IMR-90 (cell line): ENCODE measurements at places on chromosomes 11 and 22. TPM values are rescaled to one million over a fixed set of nuclear protein-coding genes. Genes with fewer than 3 reads are reported as not detected.

GRCh38 chr11:75597636-75598035 lies 35.6 kb downstream of the SERPINH1 start:
- no peak for DNase-seq

The ACTN3 gene
- total RNA-seq, result under 0.01 TPM in 2 replicates

- no peak for DNase-seq
These were observed 84.7 kb upstream of the SCUBE2 start for GRCh38 chr11:9176136-9176535.

DNA sequence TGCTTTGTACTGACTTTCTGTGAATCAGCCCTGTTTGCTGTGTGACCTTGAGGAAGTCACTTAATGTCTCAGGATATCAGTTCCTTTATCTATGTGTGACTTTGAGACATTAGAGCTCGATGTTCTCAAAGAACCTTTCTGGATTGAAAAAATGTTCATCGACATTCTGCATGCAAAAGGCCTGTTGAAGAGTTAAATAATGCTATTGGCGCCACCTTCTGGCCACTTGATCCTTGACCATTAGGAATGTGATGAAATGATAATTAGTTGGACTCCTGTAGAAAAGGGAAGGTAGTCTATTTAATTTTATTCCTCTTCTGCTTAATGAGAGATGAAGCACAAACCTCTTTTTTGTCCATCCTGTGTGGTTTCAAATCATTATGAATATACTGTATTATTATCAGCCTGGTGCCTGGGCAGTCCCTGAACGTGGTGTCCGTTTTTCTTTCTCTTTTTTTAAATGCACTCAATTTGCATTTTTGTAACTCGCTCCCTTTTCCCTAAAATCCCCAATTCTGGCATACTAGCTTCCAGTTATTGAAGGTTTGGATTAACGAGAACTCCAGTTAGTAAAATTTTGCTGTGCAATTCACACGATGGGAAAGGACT lies 20.7 kb downstream of the ELF5 start:
- DNase-seq, result peak; percentile 51

DNA sequence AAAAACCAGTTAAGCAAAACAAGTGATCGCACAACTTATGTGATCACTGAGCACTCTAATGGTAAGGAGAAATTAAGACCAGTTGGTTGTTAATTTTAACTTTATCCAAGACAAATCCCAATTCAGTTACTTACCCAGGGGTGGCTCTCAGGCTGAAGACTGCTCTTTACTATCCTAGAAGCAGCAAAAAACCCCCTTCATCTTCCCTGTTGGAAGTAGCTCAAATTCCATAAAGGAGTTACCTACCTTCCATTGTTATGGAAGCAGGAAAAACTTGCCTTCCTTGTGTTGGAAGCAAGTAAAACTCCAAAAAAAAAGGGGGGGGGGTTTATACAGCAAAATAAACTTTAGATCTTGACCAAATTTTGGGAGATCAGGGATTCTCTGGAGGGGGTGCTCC lies 5.2 kb upstream of the MRPL16 start:
- no peak for DNase-seq

GRCh38 chr11:45805305-45806071 lies 539 bp downstream of the SLC35C1 start:
- DNase-seq, result peak; percentile 78

GRCh38 chr11:70581991-70582885 lies 183.9 kb downstream of the CTTN start:
- no peak for DNase-seq

The GRIA4 gene
- 0.36 and 0.56 TPM in 2 replicates for total RNA-seq

The DBX1 gene
- total RNA-seq, result not detected in 2 replicates

DNA sequence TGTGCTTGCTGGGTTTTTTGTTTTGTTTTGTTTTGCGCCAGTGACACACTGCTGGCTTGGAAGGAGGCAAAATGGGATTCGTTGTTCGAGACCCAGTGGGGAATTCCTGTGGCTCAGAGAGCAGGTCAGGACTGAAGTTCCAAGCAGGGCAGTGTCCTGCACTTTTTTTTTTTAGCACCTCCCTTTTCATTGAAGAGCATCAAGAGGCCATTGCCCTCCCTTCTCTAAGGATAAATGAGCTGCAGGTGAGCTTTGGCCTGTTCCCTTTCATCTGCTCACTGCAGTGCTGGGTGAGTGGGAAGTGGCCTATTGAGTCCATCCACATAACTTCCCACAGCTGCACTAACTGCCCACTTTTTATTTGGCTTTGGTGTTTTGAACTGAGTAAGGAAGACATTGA lies 87.8 kb downstream of the ARHGAP42 start:
- no peak for DNase-seq

DNA sequence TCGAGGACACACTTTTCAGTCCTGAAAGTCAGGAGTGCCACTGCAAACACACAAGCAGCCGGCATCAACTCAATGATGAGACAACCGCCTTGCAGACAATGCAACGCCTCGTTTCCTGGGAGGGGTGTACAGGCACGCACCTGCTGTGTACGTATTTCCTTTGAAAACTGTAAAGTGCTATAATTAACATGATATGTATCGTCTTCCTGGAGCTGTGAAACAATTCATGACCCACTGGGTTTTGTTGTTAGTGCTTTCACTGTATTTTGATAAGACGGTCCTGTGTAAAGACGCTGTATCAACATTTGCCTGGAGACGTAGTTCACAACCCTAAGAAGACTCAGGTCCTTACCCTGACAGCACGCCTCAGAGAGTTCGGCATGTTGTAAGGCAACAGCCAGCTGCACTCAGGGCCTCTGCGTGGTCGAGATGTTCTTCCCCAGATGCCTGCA lies 105.7 kb upstream of the ANO1 start:
- DNase-seq, result no peak

The LRP4 gene
- total RNA-seq, result 3.9 and 4.1 TPM in 2 replicates

DNA sequence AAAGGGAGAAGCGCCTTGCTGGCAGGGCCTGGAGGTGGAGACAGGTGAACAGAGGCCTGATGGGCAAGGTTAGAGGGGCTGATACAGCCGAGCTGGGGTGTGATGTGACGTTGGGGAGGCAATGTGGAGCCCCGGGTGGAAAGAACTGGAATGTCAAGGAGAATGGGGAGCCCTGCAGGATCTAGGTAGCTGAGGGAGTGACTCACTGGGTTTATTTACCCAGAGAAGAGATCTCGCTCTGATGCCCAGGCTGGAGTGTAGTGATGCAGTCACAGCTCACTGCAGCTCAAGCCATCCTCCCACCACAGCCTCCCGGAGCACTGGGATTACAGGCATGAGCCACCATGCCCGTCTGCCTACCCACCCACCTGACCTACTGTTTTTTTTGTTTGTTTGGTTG lies 1.9 kb upstream of the CYB5R3 start:
- DNase-seq, result peak; percentile 69

DNA sequence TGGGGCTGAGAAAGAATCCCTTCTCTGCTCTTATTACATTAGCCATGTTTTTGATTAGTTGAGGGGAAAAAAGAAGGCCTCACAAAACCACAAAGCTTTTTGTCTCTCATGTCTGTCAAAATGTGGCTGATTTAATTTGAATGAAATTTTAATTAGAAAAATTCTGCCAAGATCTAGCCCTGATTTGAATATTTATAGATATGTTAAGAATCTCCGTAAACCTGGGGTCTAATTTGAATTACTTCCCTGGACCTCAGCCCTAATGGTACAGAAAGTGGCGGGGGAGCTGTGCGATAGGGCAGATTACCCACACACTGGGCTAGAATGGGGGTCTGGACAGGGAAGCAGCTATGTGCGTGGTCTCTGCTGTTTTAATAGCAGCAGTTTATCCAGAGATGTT lies 141.3 kb upstream of the TTC12 start:
- no peak for DNase-seq

- no peak for DNase-seq
These were observed 31.9 kb upstream of the UPB1 start for GRCh38 chr22:24463071-24463760.

GRCh38 chr22:44424867-44425693 lies 73.0 kb downstream of the RTL6 start:
- DNase-seq, result peak; percentile 38

DNA sequence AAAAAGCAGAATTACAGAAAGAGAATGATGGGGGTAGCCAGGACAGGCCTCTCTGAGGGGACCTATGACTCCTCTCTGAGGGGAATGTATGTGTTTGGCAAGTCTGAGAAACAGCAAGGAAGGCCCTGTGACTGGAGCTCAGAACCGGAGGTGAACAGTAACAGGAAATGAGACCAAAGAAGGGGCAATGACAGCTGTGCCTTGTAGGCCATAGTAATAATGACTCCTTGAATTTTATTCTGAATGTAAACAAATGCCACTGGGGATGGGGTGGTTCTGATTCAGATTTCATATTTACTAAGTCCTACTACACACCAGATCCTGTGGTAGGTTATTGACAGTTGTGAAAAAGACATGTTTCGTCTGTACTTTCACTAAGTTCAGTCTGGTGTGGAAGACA lies 52.8 kb upstream of the APOA1 start:
- DNase-seq, result peak; percentile 60

DNA sequence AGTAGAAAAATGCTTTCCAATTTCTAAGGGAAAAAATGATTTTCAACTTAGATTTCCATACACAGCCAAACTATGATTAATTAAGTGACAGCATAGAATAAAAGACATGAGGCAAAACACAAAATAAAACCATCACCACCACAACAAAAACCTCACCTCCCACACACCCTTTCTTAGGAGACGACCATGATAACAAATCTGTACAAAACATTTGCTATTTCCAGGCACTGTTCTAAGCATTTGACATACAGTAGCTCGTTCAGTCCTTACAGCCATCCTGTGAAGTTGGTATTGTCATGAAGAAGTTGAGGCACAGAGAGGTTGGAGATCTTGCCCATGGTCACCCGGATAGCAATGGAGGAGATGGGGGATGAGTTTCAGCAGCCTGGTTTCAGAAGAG lies 8.7 kb downstream of the SPI1 start:
- DNase-seq, result no peak

- no peak for DNase-seq
These were observed 13.8 kb upstream of the PIM3 start for GRCh38 chr22:49946612-49947295.

DNA sequence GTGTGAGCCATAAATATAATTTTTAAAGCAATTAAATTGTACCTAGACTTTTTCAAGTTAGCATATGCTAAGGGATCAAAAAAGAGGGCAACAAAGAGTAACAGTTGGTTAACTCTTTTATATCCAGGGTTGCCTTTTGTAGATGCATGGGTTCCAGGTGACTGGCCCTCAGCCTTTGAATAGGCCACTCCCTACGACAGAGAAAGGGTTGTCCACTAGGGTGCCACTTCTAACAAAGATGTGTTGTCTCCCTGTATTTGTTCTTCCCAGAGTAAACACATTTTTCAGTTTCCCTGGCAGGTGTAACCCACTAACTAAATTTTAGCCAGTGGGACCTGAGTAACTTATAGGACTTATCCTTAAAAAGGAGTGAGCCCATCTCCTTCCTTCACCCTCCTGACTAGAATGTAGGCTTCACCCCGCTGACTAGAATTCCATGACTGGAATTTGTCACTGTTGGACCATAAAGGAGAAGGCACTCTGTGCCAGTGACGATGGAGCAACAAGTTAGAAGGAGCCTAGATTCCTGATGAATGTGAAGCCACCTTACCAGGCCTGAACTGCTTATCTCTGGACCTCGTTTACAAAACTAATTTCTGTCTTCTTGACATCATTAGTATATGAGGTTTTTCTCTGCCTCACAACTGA lies 16.6 kb downstream of the TUG1 start:
- no peak for DNase-seq

- peak; percentile 56 for DNase-seq
These were observed 3.5 kb downstream of the SIK3 start for GRCh38 chr11:117094776-117095175.

GRCh38 chr11:72232260-72233055 lies 7.9 kb downstream of the INPPL1 start:
- DNase-seq, result no peak

DNA sequence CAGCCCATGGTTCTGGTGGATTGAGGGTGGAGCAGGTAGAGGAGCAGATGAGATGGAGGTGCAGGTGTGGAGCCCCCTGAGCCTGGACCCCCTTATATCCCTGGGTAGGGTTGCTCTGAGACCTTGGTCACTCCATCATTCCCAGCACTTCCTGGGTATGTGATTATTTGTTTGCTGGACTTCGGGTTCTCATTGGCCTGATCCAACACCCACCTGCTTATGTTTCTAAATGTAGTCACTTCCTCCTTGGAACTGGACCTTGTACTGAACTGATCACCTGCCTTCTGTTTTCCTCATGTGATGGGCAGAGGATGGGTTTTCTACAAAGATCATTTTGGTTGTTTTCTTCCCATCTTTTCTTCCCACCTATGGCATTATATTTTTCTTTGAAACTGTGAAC lies at the start of gene KRTAP5-4:
TSS of gene KRTAP5-4 (minus strand) at position 53 of the 400 bp plus-strand sequence. CDS start at position 8, 45 bp downstream.
- DNase-seq, result no peak

DNA sequence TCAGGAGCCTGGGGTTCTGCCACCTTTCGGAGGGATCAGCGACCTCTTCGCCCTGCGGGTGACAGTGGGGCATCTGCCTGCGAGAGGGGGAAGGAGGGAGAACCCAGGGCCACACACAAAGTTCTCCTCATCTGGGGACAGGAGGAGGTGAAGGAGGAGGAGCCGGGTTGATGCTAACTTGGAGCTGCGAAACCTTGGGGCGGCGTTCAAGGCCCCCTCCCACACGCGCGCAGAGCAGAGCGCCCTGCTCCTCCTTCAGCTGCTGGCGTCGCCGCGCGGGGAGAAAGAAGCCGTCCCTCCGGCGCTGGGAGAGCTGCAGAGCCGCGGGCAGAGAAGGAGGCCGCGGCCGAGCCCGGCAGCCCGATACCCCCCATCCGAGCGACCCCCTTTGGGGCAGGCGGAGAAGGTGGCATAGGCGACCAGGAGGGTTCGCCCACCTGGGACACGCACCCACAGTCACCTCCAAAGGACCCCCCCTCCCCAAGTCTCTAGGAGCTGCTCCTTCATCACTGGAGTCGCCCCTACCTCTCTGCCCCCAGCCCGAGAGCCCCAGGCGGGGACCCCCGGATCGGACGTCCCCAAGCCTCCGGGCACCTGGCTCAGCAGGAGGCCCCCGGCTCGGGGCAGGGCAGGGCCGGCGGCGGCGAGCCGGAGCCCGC lies at the start of gene RASD2:
TSS of gene RASD2 (plus strand) at position 237 of the 659 bp plus-strand sequence. CDS start 5,979 bp downstream, outside the sequence.
- peak; percentile 19 for DNase-seq

GRCh38 chr11:93143186-93143585 lies 54.6 kb downstream of the SLC36A4 start:
- peak; percentile 76 for DNase-seq

DNA sequence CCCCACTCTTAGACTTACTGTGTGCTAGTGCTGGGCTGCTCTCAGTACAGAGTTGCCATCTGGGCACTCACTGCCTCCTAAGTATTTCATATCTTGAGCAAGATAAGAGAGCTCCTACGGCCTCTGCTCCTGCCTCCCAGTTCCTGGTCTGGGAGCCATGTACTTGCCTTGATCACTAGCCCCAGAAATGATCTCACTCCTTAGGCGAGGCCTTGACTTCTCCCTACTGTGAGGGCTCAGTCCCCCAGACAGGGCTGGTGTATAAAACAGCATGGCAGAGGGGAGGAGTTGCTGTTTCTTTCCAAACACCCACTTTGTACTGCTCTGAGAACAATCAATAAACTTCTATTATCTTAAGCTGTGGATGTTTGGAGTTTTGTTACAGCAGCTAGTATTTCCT lies 47.4 kb upstream of the TP53I11 start:
- DNase-seq, result no peak

The RBMXL2 gene
- total RNA-seq, result not detected in 2 replicates

DNA sequence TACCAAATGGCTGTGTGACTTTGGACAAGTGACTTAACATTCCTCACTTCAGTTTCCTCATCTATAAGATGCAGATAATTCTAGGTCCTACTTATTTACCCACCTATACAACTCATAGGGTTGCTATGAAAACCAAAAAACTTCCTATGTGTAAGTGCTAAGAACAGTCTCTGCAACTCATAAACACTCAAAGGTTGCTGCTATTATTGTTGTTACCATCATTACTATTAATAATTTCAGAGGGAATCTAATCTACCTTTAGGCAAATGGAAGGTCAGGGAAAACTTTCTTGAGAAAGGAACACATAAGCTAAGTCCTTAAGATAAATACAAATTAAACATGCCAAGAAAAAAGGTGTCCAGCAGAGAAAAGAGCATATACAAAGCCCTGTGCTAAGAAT lies 40.5 kb downstream of the SIK3 start:
- no peak for DNase-seq
